ENCODE measurements at places on chromosomes 7 and 10.

- no peak for DNase-seq
Observed at GRCh38 chr10:30825495-30825894, 195.9 kb upstream of the LYZL2 start.

GRCh38 chr7:90488220-90488619 lies 18.8 kb downstream of the PTTG1IP2 start:
- DNase-seq, result no peak

DNA sequence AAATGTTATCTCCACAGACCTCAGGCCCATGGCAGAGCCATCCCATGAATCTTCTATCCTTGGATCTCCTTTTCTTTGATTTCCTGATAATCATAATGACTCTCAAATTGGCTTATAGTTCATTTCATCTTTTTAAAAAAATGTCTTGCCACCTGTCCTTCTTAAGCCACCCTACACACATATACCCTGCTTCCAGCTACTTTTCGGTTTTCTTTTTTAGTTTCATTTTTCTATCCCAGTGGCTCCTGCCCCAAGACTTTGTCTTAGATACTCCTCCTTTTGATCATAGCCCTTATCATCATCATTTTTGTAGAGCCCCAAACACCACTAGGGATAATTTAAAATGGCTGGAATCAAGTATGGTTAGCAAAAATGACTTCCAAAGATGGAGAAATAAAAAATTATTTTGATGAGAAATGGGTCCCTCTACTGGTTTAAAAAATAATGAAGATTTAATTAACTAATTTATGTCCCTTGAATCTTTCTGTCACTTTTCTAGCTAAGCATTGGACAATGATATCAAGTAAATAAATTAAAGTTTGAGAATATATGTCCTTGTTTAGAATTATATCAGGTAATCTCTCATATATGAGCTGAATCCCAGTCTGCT lies 277.3 kb upstream of the SEMA3D start:
- DNase-seq, result no peak

DNA sequence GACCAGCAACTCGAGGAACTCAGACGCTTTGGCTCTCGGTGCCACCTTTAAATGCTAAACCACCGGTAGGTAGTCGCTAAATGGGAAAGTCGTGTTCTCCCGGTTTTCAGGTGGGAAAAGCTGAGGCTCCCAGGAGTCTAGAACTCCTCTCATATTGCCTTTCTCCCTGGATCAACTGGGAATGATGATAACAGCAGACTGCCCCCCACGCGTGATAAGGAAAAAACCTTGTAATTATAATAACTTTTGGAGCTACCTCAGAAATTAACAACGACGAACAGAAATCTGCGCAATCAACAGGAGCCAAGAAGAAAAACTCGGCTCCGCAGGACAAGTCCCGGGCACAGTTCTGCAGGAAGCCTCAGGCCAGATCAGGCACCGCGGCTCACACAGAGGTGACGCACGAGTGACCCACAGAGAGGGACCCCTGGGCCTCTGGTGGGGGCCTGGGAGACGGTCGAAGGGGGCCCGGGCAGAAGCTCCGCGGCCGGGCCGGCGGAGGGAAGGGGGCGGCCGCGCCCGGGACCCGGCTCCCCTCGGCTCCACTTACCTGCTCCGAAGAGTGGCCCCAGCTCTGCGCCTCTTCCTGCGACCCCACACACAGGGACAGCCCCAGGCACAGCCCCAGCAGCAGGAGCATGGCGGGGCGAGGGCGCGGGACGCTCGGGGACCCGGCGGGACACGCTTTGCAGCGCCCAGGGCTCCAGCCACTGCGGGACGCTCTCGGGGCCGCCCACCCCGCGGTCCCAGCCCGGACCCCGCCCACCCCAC lies at the start of gene ITIH5:
Gene ITIH5 (minus strand): TSS at position 714 of the 771 bp plus-strand sequence. CDS start 74 bp downstream, at position 640.
- DNase-seq, result no peak

- DNase-seq, result no peak
Observed at GRCh38 chr10:63697956-63698786, 177.0 kb downstream of the REEP3 start.

GRCh38 chr10:69097729-69098128 lies 9.8 kb downstream of the SRGN start:
- DNase-seq, result no peak

GRCh38 chr7:139639563-139639962 lies 116.1 kb downstream of the CLEC2L start:
- DNase-seq, result no peak

DNA sequence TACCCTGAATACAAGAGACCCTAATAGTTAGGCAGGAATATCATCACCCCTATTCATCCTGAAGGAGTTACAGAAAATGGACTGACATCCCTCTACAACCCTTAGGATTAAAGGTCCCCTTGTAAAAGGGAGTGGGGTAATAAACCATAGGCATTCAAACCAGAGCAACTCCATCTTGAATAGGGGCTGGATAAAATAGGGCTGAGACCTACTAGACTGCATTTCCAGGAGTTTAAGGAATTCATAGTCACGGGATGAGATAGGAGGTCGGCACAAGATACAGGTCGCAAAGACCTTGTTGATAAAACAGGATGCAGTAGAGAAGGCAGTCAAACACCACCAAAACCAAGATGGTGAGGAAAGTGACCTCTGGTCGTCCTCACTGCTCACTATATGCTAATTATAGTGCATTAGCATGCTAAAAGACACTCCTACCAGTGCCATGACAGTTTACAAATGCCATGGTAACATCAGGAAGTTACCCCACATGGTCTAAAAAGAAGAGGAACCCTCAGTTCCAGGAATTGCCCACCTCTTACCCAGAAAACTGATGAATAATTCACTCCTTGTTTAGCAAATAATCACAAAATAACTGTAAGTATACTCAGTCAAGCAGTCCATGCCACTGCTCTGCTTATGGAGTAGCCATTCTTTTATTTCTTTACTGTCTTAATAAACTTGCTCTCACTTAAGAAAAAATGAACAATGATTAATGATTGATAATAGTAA lies 37.2 kb downstream of the CUBN start:
- DNase-seq, result no peak

DNA sequence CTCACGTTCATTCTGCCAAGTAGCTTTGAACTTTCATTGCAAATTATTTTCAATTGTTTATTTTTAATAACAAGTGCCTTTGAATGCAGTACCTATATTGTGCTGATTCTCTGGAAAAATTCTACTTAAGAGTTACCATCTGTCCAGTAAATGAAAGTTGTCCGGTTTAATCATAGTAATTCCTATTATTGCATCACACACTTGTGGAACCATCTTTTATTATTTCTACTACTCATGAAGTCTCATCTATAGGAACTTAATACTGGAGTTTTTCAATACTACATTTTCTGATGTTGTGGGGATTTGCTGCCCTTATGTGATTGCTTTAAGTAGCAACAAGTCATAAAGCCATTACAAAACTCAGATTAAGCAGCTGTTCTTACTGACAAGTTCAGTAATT lies 16.5 kb upstream of the SKAP2 start:
- no peak for DNase-seq

GRCh38 chr10:58781873-58782488 lies 269.3 kb downstream of the BICC1 start:
- no peak for DNase-seq

- no peak for DNase-seq
Observed at GRCh38 chr7:80002865-80003264, 131.8 kb upstream of the GNAI1 start.

- no peak for DNase-seq
Observed at GRCh38 chr7:106717254-106717954, 56.4 kb upstream of the CCDC71L start.

DNA sequence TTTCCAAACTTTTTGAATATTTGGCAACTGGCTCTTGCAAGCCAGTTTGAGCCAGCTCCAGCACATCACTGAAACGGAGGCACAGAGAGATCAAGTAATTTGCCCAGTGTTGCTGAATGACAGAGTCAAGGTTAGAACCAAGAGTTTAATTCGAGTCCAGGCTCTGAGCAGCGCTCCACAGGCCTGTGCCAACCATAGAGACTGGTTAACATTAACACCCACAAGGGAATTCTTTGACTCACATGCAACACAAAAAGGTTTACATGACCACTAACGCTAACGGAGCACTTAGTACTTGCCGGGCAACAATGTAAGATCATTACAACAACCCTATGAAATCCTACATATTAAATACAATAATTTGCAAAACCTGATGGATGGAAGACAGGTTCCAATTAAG lies 1.5 kb downstream of the RGS10 start:
- DNase-seq, result no peak

DNA sequence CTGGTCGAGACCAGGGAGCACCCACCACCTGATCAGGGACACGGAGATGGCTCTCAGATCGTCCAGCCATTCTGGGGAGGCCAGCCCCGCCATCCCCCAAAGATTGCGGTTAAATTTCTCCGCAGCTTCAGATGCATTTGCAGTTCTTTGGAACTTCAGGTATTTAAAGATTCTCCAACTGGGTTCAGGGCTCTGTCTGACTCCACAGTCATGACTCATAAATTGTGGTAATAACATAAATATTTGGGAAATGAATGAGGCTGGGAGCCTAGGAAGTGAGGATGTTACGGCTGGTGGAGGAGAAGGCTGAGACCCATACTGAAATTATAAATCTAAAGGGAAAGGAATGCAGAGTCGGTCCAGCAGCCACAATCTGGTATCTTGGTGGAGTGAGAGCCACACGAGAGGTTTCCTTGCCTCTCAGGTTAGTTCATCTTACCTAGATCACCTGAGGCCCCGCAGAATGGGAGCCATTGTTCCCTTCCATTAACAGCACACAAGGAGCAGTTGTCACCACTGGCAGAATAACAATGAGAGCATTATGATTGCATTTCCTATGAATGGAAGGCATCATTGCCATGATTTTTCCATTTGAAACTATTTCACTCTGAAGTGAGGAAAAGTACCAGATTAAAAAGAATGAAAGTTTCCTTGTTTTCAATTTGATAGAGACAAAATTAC lies 26.7 kb upstream of the DNAJB6 start:
- DNase-seq, result peak; percentile 64

DNA sequence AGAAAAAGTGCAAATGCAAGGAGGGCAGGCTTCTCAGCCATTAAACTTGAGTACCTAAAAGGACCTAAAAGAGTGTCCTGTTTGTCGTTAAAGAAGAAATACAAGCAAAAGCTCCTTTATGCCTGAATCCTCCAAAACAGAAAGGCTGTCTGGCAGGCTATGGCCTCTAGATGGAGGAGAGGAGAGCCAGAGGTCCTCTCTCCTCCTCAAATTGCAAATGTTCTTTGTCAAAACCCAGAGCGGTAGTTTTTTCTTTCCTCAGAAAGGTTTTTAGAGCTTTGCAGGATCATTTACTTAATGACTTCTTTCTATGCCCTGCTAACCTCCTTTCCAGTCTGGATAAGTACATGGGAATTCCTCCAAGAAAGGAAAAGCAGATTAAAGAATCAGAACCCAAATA lies 1.9 kb upstream of the SORCS1 start:
- no peak for DNase-seq

DNA sequence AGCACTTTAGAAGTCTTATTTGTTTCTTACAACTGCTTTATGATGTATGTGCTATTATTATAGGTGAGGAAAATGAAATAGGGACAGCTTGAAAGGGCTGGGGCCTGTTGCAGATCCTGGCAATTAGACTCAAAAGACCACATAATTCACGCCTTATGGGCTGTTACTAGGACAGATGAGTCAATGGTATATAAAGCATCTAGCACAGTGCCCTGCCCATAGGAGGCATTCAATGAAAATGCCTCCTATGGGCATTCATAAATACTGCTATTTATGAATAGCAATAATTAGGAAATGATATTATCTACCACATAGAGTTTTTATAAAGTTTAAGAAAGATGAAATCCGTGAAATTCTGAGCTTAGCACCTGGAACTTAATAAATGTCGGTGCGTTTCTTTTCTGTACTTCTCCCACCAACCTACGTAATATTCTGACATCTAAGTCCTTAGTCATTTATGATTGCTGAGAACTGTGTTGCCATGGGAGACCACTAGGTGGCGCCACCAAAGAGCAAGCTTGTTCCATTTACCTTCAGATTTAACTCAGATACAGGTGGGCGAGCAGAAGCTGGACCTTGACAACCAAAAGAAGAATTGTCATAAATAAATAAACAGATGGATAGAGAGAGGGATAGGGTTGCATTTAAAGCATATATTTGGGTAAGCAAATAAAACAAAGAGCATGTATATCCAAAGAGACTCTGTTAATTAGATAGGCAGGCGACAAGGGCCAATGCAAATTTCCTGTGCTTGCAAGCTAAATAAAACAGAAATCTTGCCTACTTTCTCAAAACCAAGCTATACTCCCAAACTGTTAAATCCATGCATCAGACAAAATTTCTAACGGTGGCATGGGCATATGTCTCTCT lies 699.9 kb downstream of the INHBA start:
- no peak for DNase-seq

GRCh38 chr7:6433784-6434615 lies 13.8 kb downstream of the DAGLB start:
- DNase-seq, result no peak

DNA sequence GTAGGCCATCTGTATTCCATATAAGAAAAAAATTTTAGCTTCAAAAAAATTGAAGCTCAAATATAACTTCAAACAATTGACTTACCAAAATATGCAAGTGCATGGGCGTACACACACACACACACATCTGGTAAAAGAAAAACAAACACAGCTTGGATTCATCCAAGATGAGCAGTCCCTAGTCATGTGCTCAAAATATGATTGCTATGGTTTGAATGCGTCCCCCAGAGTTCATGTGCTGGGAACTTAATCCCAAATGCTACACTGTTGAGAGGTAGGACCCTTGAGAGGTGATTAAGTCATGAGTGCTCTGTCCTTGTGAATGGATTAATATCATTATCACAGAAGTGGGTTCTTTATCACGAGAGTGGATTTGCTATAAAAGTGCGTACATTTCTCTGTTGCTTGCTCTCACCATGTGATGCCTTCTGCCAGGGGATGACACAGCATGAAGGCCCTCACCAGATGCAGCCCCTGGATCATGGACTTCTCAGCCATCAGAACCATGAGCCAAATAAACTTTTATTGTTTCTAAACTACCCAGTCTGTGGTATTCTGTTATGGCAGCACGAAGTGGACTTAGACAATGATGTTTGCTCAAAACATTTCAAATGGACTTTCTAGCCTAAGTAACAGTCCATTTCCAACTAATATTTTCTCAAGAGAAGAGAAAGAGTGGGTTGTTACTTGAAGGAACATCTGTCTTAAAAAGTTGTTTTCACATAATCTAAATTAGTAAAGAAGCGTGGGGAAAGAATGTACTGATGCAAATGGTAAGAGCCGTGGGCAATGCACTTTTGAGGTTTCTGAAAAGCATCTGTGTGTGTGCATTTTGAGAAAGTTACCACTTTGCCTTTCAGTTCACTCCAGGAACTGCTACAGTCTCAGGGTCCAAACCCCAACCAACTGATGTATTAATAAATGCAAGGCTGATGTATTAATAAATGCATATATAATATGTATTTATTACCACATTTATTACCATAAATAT lies 15.1 kb upstream of the SVIL start:
- no peak for DNase-seq

DNA sequence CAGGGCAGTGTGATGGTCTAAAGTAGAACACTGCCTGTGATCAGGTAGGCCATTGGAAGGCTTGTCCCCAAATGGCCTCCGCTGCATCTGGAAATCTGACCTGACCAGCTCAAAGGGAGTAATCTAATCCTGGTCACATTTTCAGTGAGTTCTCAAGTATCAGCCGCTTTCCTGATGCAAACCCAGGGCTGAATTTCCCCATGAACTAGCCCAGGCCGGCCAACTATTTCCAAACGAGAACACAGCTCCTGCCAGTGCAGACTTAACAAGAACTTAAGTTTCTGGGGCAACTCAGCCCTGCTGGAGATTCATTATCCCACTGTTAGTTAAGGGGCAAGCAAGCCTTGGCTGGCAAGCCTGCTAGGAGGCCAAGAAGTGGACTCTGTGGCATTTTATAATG lies 59.6 kb upstream of the FAM180A start:
- DNase-seq, result no peak

GRCh38 chr10:113435881-113436280 lies 117.0 kb upstream of the HABP2 start:
- no peak for DNase-seq
